ENCODE measurements at places on chromosomes 6 and 20.

- no peak for DNase-seq
Observed at GRCh38 chr6:90175627-90176538, 120.8 kb downstream of the BACH2 start.

GRCh38 chr6:49980898-49981297 lies 11.5 kb upstream of the DEFB113 start:
- peak; percentile 38 for DNase-seq

DNA sequence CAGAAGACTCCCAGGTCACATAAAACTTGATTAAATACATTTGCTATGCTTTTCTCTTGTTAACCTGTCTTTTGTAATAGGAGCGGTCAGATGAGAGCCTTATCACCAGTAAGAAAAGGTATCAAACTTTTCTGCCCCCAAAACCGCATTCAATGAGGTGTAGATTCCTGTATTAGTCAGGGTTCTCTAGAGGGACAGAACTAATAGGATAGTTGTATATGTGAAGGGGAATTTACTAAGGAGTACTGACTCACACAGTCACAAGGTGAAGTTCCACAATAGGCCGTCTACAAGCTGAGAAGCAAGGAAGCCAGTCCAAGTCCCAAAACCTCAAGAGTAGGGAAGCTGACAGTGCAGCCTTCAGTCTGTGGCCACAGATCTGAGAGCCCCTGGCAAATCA lies 32.7 kb downstream of the PTPRK start:
- DNase-seq = no peak

GRCh38 chr6:89567630-89568390 lies 70.7 kb downstream of the LYRM2 start:
- no peak for DNase-seq

GRCh38 chr20:36262440-36262839 lies 26.2 kb downstream of the AAR2 start:
- DNase-seq = no peak

GRCh38 chr6:127365874-127366273 lies 22.5 kb upstream of the ECHDC1 start:
- no peak for DNase-seq

- DNase-seq = peak; percentile 46
Observed at GRCh38 chr6:24982231-24982630, 46.5 kb upstream of the RIPOR2 start.

GRCh38 chr6:131967948-131968347 lies 16.8 kb upstream of the CCN2 start:
- DNase-seq = no peak

All from GM04504 (cell line).